Fibroblast of skin of scalp (primary cell): ENCODE measurements at places on chromosomes 6 and 20.

- peak; percentile 11 for DNase-seq
These were observed 296.2 kb downstream of the RIMS1 start for GRCh38 chr6:72182337-72183246.

DNA sequence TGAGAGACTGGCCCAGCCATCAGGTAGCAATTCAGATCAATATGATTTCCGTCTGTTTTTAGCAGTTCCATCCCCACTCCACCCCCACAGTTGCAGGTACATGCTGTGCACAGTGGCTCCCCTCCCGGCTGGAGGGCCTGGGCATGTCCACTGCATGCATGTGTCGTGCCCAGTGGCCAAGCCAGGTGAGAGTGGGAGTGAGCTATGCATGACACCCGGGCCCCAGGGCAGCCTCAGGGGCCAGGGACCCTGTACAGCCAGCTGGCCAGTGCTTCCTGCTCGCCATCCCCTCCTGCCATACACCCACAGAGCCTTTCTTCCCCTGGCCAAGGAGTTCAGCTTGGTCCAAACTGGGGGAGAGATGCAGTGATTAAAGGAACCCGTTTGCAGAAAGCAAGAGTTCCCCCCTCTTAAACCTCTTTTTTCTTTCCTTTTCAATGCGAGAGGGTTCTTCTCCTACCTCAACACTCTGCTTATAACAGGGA, 135.3 kb downstream of the THBS2 start:
- DNase-seq, result no peak

DNA sequence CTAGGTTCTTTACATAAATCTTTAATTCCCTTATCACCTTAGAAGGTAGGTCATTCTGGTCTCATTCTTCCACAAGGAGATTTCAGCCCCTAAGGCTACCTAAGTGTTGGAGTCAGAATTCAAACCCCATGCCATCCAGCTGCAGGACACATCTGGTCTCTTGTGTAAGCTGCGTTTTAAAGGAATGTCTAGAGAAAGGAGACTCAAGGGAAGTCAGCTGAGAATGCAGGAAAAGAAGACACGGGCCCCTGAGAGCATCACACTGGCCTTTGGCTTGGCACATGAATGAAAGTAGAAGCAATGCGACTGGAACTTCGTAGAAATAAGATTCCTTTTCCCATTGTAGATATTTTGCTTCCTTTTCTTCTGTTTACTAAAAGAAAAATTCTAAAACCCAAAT, 76.7 kb upstream of the SYNJ2 start:
- DNase-seq, result no peak

DNA sequence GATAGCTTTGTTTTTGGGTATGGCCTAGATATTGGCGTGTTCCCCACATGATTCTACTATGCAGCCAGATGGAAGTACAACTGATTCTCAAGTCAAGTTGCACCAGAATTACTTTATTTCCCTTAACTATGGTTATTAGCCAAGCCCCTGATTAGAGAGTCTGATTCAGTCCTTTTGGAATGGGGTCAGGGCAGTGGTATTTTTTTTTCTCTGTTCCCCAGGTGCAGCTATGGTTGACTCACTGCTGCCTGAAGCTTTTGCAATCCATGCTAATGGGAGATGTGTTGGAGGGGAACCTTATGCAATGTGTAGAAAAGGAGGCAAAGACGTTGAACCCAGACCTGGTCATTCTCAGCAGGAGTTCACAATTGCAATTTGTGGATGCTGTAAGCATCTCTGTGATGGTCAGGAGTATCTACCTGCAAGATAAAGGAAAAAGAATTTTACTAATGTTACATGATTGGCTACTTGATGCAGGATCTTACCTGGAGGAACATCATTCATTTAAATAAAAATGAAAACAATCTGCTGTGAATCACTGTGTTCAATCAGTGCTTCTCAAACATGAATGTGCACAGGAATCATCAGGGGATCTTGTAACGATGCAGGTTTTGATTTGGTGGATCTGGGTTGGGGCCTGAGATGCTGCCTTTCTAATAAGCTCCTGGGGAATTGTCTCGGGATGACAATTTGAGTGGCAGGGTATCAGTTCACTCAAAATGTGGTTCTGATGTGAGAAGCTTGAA, 49.4 kb downstream of the PFDN4 start:
- peak; percentile 80 for DNase-seq

GRCh38 chr6:17033746-17034145, 68.1 kb upstream of the STMND1 start:
- no peak for DNase-seq

- DNase-seq, result no peak
These were observed 2.4 kb downstream of the F13A1 start for GRCh38 chr6:6317825-6318733.

DNA sequence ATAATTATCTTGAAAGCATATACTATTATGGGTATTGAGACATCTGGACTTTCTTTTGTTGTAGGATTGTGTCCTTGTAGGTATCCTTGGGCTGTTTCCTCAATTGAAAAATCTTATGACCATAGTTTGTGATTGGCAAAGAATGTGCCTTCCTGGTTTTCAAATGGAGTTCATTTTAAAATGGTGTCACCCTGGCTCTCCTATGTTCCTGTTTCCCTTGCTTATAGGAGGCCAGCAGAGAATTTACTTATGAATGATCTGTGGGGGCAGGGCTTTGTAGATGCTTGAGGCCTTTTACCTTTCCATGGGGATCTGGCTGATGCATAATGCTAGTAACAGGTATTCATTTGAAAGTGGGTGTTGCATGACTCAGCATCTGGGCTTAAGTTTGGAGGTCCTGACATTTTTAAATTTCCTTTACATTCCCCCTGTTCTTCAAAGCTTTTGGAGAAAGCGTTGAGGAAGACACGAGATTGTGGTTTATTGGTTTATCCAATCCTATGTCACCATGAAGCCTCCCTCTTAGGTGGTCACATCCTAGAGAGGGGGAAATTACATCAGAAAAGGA, 135.0 kb upstream of the PROKR2 start:
- DNase-seq, result no peak

GRCh38 chr20:34415079-34415478, 52.0 kb downstream of the ITCH start:
- DNase-seq, result no peak

GRCh38 chr6:6713657-6714056, 125.1 kb downstream of the LY86 start:
- DNase-seq, result peak; percentile 81

DNA sequence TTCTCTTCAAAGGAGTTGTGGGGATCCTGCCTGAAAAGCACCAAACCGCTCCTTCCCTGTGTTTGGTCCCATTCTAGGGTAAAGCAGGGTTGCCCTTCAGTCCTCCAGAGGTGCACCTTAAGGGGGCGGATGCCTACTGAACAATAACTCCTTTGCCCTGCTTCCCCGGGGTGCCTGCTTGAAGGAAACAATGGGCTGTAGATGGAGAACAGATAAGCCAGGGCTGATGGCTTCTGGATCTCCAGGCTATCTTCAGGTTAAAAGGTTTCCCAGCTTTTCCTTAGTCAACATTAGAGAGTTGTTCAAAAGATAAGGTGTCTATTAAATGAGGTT, 5.4 kb upstream of the PRDM1 start:
- no peak for DNase-seq

DNA sequence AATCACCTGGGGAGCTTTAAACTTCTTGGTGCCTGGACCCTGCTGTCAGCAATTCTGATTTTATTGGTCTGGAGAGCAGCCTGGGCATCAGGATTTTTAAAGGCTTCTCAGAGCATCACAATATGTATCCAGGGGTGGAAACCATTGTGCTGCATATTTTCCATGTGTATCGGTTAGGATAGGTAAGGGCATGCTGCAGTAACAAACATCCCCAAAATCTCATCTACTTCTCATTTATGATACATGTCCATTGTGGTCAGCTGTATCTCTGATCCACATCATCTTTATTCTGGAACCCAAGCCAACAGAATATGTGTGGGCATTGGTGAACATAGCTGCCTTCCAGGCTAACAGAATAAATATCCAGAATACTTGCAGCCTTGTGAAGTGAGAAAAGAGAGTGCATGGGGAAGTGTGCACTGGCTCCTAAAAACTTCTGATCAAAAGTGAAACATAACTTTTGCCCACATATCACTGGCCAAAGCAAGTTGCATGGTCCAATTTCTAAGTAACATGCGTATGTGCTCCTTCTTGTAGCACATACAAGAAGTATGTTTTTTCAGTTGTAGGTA, 215.1 kb downstream of the ZMYND8 start:
- DNase-seq, result no peak

- DNase-seq, result no peak
These were observed 69.2 kb downstream of the SLC23A2 start for GRCh38 chr20:4932061-4932460.

DNA sequence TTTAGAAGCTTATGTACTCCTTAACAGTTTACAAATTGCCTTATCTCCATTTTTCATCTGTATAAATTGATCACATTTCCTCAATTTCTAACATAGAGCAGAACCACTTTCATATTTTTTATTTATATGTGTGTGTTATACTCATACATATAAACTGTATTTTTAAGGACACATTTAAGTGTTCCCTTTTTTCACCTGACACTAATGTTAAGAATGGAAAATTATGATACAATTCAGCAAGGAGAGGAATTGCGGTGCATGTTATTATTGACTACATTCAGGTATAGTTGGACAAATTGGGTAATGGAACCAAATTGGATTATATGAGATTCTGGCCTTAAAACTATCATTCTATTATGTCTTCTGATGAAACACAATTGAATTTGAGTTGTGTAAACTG, 479.1 kb upstream of the FLRT3 start:
- no peak for DNase-seq

GRCh38 chr20:19600042-19600441, 158.0 kb upstream of the RIN2 start:
- no peak for DNase-seq

- no peak for DNase-seq
These were observed 24.4 kb downstream of the RRAGD start for GRCh38 chr6:89387516-89388201.

DNA sequence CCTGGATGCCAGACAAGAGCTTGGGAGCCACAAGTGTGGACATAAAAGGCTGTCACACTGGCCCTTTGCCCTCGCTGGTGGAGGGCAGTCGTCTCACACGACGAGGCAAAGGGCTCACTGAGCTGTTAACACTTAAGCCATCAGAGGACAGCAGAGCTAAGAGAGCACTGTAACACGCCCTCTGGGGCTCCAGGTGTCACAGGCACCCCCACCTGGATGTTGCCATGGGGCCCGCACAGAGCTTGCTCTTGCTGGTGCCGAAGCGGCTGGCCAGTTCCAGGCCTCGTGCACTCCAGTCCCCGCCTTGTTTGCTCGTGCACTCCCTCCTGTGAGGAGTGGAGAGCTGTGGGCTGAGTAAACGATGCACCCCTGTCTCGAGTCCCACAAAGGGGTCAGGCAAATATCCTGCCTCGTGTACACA, 37.4 kb downstream of the SLC35D3 start:
- no peak for DNase-seq

DNA sequence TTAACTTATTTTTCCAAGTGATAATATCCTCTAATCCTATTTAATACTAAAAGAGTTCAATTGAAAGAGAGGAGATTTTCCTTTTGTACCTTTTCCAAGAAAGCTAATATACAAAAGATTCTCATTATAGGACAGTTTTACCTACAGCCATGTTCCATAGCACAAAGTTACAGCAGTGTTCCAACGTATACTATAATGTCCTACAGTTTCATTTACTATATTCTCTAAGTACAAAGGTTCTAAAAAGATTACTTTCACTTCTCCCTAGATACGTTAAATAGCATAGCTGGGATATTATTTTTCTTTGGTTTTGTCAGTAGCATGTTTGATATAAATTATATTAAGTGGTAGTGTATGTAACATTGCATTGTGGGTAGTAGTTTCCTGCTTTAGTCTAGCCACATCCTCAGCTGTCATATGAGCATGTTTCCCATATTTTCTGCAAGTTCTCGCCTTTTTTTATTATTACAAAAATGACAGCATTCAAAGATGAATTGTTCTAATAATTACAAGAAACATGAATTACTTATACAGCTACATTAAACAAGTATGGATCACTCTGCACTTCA, 4.4 kb upstream of the RUNX2 start:
- DNase-seq, result no peak

DNA sequence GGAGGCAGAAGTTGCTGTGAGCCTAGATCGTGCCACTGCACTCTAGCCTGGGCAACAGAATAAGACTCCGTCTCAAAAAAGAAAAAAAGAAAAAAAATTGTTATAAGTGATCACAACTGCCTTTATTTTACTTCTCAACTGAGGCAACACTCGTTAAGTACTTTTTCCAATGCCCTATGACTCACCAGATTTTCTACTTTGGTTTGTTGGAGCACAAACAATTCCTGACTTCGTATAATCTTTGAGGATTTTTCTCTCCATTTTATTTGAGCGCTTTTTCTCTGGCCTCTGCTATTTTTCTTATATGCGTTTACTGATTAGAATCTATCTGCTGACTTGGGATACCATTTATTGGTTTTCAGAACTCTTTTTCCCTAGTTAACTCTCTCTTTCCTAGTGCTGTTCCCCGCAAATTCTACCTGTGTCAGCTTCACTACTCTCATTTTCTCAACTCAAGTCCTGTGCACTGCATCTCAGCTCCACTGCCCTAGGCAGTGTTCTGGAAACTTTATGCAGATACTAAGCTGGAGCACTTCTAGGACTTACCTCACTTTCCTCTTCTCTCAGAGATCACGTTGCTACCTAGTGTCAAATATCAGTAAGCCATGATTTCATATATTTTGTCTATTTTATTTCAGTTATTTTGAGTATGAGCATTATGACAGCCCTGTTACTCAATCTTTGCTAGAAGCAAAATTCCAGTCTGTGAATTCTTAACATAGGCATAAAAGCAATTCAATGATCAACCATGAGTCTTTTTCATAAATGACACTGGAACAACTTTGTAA, 1120.1 kb upstream of the CITED2 start:
- peak; percentile 49 for DNase-seq
